ENCODE measurements at places on chromosomes 3 and 15.

DNA sequence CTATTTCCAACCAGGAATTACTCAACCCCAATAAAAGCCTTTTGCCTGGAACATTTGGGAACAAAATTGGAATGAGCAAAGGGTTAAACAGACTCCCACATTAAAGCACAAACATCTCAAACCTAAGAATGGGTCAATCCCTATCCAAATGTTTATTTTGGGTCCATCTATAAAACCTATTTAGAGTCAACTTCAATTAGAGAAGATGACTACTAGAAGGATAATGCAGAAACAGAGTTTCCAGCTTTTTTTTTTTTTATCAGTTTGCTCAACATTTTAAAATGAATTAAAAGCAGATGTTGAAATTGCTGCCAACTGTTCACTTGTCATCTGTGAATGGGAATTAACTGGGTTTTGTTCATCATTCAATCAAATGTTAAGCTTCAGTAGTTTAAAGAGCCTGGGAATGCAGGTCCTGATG, 4.1 kb upstream of the TBC1D23 start:
- DNase-seq: no peak

DNA sequence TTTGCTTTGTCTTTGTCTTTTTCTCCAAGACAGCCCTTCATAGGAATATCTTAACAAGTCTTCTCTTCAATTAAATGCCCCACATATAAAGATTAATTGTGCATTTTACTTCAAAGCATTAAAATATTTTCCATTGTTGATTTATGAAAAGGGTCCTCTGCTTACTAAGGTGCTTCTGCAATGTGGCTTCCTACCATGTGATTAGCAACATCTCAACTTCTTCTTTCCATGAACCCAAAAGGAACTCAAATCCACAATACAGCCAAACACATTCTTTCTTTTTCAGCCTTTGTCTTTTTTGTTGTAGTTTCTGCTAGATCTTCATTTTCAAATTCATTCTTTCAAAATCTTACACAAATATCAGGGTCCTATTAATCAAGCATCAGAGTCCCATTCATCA, 309.2 kb downstream of the NSUN3 start:
- DNase-seq: no peak

DNA sequence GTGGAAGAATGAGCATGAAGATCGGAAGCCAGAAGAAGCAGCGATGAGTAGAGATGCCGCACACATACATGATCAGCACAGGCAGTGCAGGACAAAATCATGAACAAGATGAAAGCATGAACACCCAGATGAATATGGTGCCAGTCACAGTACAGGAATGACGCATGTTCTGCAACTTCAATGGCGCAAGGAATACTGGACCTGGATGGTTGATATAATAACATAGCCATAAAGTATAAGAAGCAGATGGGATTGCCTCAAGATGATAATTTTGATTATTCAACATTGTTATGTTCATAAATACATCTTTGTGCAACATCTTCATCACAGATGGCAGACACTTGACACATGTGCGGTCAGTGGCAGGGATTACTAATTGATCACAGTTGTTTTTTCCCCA, 59.7 kb upstream of the SLCO3A1 start:
- DNase-seq: no peak

GRCh38 chr3:120983321-120983665, 75.3 kb downstream of the STXBP5L start:
- no peak for DNase-seq

DNA sequence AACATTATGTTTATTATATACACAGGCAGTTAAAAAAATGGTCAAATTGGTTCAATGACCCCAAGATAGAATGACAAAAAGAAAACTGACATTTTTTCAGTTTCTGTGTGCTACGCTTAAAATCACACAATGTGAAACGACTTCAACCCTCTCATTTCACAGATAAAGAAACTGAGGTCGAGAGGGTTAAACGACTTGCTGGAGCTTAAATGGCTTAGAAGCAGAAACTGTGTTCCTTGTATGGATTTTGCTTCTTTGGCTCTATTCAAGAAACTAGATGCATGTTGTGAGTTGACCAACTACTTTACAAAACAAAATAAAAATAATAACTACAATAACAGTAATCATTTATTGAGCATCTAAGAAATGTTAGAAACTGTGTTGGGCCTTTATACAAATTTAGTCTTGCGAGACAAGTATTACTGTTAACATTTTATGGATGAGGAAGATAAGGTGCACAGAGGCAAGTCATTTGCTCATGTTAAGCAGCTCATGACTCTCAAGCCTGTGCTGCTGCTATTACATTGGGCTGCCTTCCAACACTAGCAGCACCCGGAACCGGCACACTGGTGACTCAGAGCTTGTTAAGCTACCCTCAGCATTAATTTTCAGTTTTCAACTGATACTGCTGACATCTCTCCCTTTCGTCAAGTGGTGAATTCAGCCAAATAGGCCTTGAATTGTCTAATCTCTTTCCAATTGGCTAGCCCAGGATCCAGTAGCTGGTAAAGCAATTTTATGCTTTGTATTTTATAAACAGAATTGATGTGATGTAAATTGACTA, 487.6 kb downstream of the NAALADL2 start:
- DNase-seq: no peak

GRCh38 chr15:39530480-39531342, 50.2 kb upstream of the THBS1 start:
- DNase-seq: no peak

Data from activated naive CD8-positive, alpha-beta T cell treated with anti-CD3 and anti-CD28 coated beads for 36 hours (primary cell).